ENCODE measurements at places on chromosomes 5 and 9.

GRCh38 chr5:135214897-135215616, 181.0 kb upstream of the PITX1 start:
- DNase-seq: no peak

- DNase-seq: no peak
Measured at GRCh38 chr5:164680216-164680615, 1174.8 kb downstream of the MAT2B start.

GRCh38 chr5:59003641-59004040, 420.8 kb downstream of the RAB3C start:
- DNase-seq: no peak

GRCh38 chr9:100466171-100466828, 6.6 kb upstream of the TMEFF1 start:
- no peak for DNase-seq

DNA sequence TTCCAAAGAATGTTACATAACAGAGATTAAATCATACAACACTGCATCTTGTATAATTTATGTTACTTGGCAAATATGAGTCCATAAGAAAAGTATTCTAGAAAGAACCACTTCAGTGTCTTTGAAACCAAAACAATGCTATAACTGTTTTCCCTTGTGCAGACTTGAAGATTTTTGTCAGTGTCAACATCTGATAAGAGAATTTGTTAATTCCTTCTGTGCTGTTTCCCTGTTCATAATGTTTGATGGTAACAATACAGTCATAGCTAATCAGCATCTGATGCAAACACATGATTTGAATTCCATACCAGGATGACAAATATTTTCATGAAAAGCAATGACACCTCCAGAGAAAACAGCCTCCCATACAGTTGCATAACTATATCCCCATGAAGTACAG, 306.8 kb downstream of the SEMA5A start:
- DNase-seq: no peak

Data from stimulated activated CD8-positive, alpha-beta memory T cell treated with anti-CD3 and anti-CD28 coated beads, Interleukin-15, amount 100 ng/mL, for 4 hours (primary cell).